Activated T-cell treated with anti-CD3 and anti-CD28 coated beads for 4 hours (primary cell): ENCODE measurements at places on chromosomes 2 and 18.

GRCh38 chr2:824954-825353 lies 125.7 kb upstream of the SNTG2 start:
- no peak for DNase-seq

DNA sequence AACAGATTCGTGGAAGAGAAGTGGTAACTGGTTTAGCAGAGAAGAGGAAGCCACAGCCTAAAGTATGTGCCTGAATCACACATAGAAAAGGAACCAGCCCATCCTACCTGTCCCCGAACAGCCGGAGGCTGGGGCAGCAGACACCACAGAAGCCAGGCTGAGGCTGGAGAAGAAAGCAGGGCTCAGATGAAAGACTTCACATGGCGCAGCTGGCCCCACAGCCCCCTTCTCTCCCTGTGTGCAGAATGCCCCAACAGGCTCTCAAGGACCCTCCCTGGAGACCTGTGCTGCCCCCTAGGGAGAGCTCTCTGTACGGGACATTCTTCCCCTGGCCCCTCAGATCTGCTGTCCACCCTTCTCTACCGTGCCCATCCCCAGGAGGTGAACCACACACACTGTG lies 83.5 kb upstream of the RAB12 start:
- DNase-seq: no peak

GRCh38 chr18:57533006-57533867 lies 53.3 kb downstream of the FECH start:
- DNase-seq: no peak

GRCh38 chr2:150561076-150561475 lies 73.6 kb upstream of the RND3 start:
- no peak for DNase-seq

GRCh38 chr2:120935339-120936313 lies 200.0 kb downstream of the GLI2 start:
- DNase-seq: no peak

- no peak for DNase-seq
Measured at GRCh38 chr2:114880046-114880445, 437.6 kb downstream of the DPP10 start.

GRCh38 chr2:96859681-96860064 lies 1.9 kb upstream of the ANKRD39 start:
- DNase-seq: no peak

DNA sequence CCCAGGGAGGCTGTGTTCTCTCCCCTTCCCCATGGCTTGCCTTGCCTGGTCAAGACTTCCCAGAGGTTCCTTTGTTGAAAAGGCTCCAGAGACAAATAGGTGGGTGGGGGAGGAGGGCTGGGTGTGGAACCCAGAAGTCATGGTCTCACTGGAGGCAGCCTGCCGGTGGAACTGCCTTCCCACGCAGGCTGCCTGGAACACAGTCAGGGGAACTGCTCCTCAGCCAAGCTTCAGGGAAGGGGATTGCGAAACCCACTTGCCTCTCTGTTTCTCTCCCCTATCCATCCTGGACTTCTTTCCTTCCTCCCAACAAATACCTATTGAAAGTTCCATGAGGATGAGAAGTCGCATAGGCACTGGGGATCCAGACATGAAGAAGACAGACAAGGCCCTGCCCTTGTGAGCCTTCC lies 31.6 kb downstream of the MARCO start:
- DNase-seq: no peak
